GM23248 (cell line): ENCODE measurements at places on chromosomes 4 and X. TPM values are rescaled to one million over a fixed set of nuclear protein-coding genes. Genes with fewer than 3 reads are reported as not detected.

The GRPEL1 gene
- 21.6 and 41.8 TPM in 2 replicates for total RNA-seq

The FRAS1 gene
- total RNA-seq: 19.8 and 20.0 TPM in 2 replicates

The CYSLTR1 gene
- total RNA-seq: not detected in 2 replicates

The NPNT gene
- total RNA-seq: not detected in 2 replicates

The NHSL2 gene
- 3.2 and 4.7 TPM in 2 replicates for total RNA-seq

The HPGD gene
- total RNA-seq: not detected in 2 replicates

The BTK gene
- not detected in 2 replicates for total RNA-seq

The STX18 gene
- total RNA-seq: 35.0 and 42.6 TPM in 2 replicates

The KLKB1 gene
- not detected in 2 replicates for total RNA-seq

The SRPX2 gene
- 36.5 and 36.7 TPM in 2 replicates for total RNA-seq

The CTPS2 gene
- 5.8 and 8.0 TPM in 2 replicates for total RNA-seq
